ENCODE measurements at places on chromosomes 2 and 18.

DNA sequence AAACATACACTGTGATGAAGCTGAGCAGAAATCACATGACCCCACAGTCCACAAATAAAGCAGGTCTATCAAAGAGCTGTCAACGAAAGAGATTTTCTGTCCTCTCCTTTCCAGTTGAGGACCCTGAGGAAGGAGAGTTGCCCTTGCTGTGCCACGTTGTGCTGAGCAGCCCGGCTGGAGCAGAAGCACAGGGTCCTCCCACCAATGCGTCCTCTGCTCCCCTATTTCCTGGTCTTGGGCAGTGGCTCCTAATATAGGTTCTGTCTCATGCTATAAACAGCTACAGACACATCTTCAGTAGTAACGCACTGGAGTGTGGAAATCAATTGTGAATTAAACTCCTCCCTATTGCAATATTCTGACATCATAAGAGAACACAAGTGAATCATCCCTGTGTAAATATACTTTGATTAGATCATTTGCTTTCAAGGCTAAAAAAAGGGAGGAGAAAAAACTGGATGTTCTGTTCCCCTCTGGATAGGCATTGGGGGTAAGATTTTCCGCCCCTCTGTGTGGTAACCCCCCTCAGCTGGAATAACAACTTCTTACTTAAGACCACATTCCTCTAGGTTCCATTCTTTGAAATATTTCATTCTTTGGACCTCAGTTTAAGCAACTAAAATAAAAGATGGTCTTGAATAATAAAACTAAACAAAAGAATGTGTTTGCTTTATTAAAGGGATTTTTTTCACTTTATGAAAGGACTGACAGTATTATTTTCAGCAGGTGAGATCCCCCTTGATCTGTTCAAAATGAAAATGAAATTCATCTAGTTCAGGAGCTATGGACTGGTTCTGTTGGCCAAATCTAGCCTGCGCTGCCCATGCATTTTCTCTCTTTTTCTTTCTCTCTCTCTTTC, 8.3 kb upstream of the RHOB start:
- DNase-seq: no peak

- DNase-seq: no peak
Measured at GRCh38 chr2:150517951-150518680, 30.6 kb upstream of the RND3 start.

DNA sequence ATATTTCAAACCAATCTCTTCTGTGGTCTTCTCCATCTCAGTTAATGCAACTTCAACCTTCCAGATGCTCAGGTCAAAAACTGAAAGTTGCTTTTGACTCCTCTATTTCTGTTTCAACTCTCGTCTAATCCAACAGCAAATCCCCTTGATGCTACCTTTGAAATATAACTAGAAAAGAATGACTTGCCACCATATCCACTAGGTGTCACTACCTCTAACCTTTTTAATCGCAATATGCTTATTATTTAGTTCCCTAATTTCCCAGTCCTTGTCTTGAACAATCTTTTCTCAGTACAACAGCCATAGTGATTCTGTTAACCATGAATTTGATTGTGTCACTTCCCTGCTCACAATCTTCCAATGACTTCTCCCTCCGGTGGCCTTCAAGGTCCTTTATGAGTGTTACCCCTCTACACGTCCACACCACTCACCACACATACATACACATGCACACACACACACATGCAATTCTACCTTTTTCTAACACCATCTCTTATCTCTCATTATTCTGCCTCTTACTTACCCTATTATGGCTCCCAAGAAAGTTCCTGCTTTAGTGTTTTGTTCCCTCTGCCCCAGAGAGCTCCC, 245.5 kb upstream of the KCNJ3 start:
- DNase-seq: no peak

GRCh38 chr2:10887476-10887875, 24.3 kb upstream of the KCNF1 start:
- DNase-seq: no peak

GRCh38 chr2:101731221-101732054, 33.9 kb downstream of the MAP4K4 start:
- DNase-seq: no peak

DNA sequence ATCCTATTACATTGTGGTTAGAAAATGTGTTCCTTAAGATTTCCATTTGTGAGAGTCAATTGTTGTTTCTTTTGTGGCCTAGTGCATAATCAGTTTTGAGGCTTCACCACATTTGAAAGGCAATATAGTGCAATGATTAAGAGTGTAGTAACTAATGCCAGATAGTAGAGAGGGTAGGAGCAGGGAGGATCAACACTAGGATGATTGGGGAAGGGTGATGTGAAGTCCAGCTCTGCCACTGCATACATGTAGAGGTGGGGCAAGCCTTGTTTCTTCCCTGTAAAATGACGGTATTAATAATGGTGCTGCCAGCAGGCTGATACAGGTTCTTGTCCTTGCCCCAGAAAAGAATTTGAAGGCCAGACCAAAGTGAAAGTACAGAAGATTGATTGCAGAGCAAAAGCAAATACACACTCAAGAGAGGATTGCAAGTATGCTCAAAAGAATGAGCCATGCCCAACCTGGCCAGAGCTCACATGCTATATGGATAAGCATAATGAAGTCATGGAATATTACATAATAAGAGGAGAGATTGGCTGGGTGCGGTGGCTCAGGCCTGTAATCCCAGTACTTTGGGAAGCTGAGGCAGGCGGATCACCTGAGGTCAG, 8.0 kb downstream of the SP100 start:
- no peak for DNase-seq

DNA sequence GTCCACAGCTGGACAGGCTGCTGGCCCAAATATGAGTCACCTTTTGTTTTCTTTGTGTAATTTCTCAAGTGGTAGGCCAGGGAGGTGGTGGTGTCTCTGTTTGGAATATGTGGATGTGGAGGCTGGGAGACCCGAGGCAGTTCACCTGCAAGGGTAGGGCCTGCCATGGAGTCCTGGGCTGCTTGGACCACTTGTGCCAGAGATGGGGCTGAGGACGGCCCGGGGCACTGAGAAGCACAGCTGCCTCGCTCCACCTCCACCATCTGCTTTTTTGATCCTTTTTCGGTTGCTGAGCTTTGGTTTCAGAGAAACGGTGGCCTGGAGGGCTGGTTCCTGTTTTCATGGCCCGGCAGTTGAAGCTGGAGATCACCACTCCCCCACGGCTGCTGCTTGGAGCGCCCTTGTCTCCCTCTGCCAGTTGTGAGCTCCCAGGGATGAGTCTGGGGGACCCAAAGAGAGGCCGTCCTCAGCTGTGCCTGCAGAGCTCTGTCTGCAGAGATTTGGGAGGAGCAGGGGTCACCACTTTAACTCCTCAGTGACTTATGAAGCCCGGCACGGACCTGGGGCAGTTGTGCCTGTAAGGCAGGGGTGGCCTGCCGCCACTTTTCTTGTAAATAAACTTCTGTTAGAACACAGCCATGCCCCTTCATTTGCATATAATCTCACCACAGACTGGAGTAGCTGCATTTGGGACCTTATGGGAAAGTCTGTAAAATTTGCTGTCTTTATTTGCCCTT, 67.6 kb upstream of the MCFD2 start:
- DNase-seq: no peak

DNA sequence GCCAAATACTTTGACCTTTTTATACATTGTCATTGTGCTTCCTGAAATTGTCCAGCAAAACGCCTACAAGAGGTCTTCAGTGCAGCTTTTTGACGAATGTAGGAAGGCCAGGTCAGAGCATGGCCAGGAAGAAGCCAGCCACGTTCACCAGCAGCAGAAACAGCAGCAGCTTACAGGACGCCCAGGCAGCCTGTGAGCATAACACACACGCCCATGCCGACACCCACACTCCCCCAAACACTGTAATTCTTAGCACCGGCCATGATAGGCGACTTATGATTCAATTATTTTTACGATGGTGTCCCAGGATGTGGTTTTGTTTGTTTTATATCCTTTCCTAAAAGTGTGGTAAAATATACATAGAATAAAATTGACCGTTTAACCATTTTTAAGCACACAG, 249.1 kb upstream of the SALL3 start:
- no peak for DNase-seq

GRCh38 chr18:75450906-75451305, 23.4 kb upstream of the SMIM21 start:
- DNase-seq: no peak

DNA sequence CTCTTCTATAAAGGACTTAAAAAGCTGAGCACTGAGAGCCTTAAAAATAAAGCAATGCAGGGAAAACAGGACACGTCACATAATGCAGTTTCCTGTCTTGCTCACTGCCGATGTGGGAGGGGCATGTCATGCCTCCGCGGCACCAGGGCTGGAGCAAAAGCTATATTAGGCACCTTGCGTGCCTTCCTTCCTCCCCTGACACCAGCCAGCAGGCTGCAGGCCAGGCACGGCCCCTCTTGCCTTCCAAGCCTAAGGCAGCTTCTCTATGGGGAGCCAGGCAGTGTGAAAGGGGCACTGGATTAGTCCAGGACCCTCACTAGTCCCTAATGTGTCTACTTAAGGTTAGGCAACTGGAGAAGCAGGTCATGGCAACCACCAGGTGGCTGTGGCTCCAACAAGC, 26.3 kb downstream of the MRPL35 start:
- no peak for DNase-seq

DNA sequence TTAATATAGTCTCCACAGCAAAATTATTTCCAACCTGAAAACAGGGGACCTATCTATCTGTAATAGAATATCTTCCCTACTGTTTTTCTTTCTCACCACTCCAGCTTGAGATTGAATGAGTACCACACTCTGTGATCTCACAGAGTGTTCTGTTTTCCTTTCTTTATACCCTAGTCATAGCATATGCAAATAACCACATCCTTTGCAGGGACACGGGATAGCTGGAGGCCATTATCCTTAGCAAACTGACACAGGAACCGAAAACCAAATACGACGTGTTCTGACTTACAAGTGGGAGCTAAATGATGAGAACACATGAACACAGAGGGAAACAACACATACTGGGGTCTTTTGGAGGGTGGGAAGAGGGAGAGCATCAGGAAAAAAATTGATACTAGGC, 224.7 kb downstream of the SLC8A1 start:
- no peak for DNase-seq

DNA sequence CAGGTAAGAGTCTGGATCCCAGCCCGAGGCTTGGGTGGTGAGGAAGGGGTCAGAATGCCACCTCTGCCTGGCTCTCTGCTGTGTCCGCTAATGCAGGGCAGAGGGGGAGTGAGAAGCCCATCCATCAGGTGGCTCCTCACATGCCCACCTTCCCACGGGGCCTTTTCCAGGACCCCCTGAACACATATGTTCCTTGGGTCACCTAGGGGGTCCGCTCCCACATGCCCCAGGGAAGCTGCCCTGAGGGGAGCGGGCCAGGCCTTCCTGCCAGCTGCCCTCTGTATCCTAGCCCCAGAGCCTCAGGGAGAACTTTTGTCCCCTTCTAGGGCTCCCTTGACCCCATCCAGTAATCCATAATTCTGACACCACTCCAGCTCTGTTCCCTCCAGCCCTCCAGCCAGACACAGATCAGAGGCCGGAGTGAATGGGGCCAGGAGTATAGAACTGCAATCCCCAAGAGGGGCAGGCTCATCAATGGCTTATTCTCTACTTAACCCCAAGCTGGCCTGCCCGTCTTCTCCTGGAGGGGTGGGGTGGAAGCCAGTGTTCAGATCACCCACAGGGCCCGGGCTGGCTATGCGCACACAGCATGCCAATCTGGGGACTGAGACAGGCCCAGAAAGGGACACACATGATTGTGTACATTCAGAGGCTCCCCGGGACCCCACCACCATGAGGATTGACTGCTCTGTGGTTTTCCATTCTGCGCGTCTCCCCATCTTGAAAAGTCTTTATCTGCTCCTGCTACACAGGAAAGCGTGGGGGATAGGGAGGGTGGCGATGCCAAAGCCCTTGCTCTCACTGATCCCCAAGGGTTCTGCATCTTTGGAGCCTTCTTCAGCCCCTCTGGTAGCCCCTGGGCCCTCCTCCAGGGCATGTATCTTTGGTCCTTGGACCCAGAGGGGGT, 1.1 kb downstream of the EMILIN1 start:
- DNase-seq: no peak

DNA sequence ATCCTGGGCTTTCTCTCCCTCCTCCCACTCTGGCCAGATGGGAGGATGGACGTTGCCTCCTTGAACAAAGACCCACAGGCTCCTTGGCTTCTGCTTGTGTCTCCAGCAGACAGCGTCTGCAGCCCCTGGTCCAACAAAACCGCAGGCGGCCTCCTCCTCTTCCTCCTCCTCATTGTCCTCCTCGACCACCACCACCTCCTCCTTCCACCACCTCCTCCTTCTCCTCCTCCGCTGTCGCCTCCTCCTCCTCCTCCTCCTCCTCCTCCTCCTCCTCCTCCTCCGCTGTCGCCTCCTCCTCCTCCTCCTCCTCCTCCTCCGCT, 45.7 kb upstream of the ALPP start:
- DNase-seq: no peak

DNA sequence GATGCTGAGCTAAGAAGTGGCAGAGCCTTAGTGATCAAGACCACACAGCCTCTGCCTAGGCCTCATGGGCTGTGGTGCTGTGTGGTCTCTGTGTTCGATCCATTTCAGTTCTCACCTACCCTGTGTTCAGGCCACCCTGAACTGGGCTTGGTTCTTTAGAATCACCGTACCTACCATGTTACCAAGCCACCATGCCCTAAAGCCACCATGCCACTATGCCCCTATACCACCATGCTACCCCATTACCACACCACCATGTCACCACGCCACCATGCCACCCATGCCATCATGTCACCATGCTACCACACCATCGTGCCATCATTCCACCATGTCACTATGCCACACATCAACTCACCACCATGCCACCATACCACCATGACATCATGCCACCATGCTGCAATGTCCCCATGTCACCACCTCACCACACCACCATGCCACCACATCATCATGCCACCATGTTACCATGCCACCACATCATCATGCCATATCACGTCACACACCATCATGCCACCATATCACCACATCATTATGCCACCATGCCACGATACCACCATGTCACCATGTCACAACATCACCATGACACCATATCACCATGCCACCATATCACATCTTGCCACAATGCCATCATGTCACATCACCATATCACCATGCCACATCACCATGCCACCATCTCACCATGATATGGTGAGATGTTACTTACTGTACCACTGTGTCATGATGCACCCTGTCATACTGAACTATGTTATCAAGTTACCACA, 191.0 kb upstream of the ARL4C start:
- DNase-seq: no peak

DNA sequence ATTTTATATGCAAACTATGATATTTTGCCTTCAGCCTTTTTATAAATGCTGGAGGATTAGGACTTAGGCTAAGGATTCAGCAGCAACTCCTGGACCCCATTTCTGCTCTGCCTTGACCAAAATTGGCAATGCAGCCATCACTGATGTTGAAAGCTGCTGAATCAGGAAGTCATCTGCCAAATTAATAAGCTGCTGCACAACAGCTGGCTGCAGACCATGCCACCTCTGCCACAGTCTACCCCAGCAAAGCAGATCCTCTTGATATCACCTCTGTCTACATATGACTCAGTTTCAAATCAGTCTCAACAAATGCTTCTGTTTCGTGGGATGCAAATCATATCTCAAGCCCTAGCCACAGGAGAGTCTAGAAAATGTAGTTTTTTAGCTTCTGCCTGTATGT, 7.1 kb upstream of the SOS1 start:
- no peak for DNase-seq
